ENCODE measurements at places on chromosomes 2 and 18. TPM values are rescaled to one million over a fixed set of nuclear protein-coding genes. Genes with fewer than 3 reads are reported as not detected.

GAL3ST2 gene
- total RNA-seq = 0.36 TPM

GALNT14 gene
- total RNA-seq = not detected

SERPINB13 gene
- total RNA-seq = not detected

CHRNG gene
- not detected for total RNA-seq

SNED1 gene
- 127 TPM for total RNA-seq

All from osteoblast (primary cell).